Stimulated activated CD8-positive, alpha-beta memory T cell treated with anti-CD3 and anti-CD28 coated beads, Interleukin-4, amount 100 ng/mL, for 24 hours (primary cell): ENCODE measurements at places on chromosomes 16 and 17.

GRCh38 chr17:4234401-4234800 lies 29.4 kb downstream of the ANKFY1 start:
- DNase-seq: no peak

DNA sequence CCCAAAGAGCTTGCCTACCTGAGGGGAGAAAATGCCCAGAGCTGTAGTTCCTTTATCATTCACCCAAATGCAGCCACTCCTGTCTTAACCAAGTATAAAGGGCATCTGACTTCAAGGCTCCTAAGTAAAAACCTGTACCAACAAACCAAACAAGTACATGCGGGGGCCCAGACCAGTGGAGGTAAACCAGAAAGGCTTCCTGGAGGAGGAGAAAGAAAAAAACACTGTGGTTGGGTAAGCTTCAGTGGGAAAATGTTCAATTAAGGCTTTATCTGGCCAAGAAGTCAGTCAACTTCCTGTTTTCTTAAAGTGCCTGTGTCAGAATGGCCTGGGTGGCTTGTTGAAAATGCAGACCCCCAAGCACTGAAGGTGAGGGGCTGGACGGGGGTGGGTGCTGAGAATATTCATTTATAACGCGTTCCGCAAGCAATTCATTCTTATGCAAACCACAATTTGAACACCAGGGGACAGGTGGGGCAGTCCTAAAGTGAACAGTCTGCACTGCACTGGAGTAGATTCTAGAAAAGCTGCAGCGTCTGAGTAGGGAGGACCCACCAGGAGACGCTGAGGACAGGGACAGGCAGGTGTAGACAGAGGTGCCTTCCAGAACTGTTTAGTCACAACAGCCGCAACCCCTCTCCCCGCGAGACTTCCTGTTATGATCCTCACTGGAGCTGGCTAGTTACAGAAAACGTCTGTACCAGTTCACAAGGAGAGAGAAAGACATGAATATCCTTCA lies 467.1 kb downstream of the SOX9 start:
- DNase-seq: no peak

DNA sequence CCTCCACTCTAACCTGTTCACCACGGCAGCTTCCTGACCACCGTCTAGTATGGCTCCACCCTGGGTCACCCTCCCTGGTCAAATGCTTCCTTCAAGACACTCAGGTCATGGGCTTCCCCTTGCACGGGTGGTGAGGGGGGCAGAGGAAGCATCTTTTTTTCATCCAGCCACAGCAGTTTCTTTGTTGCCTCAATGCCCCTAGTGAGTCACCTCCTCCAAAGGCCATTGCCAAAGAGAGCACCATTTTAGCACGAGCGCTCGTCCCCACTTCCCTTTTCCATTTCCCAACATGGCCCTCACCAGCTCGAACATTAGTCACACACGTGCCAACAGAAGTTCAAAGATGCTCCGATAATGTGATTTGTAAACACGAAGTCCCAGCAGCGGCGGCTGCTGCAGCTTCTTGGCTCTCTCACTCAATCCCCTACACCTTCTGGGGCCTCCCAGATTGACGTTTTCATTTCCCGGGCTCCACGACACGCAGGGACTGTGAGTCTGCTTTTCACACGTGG lies 134.6 kb downstream of the GAS7 start:
- no peak for DNase-seq

GRCh38 chr17:14019186-14019956 lies 49.9 kb upstream of the COX10 start:
- DNase-seq: no peak

DNA sequence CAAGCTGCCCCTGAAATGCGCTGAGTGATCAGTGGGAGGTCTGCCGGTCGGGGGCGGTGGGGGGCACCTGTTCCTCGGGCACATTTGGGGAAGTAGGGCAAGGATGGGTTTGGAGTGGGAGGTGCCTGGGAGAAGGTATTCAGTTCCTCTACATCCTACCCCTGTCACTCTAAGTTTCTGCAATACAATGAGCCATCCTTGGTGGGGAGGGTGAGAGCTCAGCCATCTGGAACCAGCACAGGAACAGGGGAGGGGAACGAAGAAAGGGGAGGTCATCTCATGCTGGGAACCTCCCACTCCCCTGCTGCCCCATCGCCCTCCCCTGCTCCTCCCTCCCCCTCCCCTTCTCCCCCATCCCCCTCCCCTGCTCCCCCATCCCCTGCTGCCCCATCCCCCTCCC lies 4.2 kb downstream of the DPH1 start:
- no peak for DNase-seq

- peak; percentile 37 for DNase-seq
Observed at GRCh38 chr16:1678500-1679098, 520 bp downstream of the JPT2 start.

DNA sequence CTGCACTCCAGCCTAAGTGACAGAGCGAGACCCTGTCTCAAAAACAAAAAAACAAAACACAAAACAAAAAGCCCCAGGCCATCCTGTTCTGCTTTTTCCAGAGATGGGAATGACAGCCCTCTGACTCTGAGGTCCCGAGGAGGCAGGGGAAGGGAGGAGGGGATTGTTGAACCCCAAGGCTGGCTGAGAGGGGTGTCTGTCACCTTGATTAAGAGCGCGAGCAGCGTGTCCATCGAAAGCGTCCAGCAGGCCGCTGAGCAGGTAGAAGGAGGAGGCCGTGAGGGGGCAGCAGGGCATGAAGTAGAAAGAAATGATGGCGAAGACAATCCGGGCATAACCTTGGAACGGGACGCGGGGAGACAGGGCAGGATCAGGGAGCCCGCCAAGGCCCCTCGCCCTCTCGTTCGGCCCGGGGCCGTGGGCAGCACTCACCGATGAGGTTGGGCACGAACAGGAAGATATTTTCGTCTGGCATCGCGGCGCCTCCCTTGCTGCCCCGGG lies 593 bp downstream of the CDIPT start:
- no peak for DNase-seq

DNA sequence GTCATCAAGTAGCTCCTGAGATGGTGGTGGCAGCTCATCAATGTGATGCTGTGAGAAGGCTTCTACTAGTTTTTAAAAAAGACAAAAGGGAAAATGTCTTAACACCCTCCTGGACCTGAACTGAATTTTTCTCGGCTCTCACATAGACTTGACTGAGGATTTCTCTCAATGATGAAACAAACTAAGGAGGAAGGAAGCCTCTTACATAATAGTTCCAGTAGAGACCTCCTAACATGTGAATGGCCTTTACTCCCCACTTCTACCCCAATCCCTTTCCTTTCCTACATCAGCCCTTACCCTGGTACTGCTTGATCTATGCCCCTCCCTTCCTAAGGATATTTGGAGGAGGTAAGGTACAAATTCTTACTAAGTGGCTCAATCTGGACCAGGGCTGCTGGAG lies 54.8 kb upstream of the MTMR4 start:
- no peak for DNase-seq

GRCh38 chr17:3826191-3826590 lies 19.9 kb downstream of the NCBP3 start:
- DNase-seq: no peak

- DNase-seq: no peak
Observed at GRCh38 chr17:67666710-67667109, 51.0 kb upstream of the NOL11 start.

- DNase-seq: no peak
Observed at GRCh38 chr16:27977966-27978365, 85.5 kb downstream of the GSG1L start.

- DNase-seq: peak; percentile 10
Observed at GRCh38 chr16:74700116-74700437, 585 bp downstream of the MLKL start.

DNA sequence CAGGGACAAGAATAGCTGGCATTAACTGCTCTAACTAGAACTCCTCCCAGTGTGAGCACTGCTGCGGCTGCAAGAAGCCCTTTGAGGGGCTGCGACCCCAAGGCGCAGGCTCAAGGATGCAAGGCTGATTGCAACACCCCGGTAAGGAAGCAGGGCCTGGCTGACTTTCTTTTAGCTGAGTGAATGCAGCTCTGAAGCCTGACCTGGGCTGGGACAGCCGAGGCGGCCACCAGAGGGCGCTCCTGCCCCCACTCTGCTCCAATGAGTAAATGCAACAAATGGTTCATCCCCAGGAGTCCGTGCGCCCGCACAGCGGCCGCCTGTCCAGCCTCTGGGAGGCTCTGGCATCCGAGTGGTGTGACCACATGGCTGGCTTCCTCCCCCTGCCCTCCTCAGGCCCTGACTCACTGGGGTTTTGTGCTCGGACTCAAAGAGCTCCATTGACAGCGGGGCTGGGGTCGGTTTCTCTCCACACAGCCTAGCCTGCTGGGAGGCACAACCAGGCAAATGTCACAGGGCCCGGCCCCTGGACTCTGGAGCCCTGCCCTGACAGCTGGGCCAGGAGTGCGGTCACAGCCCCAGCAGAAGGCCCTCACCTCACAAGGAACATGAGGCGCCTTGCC lies at the start of gene SMIM5:
SMIM5 (plus strand) TSS at position 572 of the 623 bp plus-strand sequence. CDS start 6,768 bp downstream, outside the sequence.
- peak; percentile 75 for DNase-seq

GRCh38 chr17:72976971-72977770 lies 115.3 kb downstream of the SLC39A11 start:
- no peak for DNase-seq

DNA sequence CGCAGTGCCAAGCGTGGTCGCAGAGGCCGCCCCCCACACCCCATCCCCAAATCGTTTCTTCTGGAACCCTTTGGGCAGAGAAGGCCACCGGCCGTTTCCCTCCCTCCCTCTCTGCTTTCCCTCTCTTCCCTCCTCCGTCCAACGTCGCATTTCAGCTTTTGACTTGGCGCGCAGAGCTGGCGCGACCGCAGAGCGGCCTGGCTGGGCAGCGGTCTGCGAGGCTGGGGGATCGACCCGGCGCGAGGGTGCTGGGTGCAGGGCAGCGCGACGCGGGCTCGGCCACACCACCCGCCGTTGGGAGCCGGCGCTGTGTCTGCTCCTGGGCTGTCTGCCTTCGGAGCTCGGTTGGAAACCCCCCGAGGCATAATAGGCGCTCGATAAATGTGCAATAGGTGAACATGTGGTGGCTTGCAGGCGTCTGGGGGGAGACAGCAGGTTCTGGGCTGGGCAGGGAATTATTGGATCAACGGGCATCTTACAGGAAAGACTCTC lies 2.8 kb upstream of the NTN3 start:
- DNase-seq: no peak

DNA sequence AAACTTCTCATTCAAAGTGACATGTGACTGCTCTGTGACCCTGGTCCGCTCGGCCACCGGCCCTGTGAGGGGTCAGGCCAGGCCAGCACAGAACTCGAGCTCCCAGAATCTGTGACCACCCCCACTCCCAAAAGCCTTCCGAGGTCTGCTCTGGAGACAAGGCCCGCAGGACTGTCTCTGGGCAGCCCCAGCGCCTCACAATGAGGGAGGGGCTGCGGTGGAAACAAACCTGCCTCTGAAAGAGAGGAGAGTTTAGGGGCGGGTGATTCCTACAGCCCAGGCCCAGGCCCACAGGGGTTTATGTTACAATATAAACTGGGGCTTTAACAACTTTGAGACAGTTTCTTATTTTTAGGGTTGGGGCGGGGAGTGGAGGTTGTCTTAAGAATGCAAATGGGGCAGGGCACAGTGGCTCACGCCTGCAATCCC lies 19.9 kb downstream of the IGFBP4 start:
- DNase-seq: no peak

GRCh38 chr16:72501739-72502593 lies 330.0 kb upstream of the PMFBP1 start:
- DNase-seq: peak; percentile 22

DNA sequence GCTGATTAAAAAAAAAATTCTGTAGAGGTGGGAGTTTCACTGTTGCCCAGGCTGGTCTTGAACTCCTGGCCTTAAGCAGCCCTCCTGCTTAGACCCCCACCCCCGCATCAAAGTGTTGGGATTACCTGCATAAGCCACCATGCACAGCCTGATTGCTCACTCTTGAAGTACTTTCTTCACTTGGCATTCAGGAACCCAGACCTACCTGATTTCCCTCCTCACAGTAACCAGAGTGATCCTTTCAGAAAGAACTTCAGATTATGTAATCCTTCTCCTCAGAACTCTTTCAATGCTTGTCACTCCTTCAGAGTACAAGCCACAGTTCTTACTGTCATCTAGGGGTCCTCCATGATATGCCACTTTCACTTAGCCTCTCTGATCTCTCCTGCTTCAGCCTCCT lies 1.4 kb downstream of the EFCAB13 start:
- DNase-seq: no peak

DNA sequence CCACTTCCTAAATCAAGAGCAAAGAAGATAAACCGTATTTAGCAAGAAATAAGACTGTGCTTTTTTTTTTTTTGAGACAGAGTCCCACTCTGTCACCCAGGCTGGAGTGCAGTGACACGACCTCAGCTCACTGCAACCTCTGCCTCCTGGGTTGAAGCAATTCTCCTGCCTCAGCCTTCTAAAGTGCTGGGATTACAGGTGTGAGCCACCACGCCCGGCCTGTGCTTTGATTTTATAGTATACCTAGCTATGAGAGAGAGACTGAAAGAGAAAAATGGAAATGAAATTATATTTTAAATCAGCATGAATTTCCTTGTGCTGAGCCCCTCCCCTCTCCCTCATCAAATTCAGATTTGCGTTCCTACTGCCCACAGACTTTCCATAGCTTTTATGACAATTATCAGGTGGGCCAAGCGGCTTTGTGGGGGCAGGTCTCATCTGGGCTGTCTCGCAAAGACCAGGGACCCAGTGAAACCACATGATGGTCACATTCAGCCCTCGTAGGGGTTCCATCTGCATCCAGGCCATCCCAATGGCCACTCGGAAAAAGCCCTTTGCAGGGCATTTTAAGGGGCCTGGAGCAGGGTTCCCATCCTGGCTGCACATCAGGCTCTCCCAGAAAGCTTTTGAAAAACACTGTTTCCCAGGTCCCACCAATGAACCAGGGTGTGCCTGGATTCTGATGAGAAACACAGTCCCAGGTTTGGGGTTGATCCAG lies 8.5 kb downstream of the CACNG1 start:
- DNase-seq: no peak

DNA sequence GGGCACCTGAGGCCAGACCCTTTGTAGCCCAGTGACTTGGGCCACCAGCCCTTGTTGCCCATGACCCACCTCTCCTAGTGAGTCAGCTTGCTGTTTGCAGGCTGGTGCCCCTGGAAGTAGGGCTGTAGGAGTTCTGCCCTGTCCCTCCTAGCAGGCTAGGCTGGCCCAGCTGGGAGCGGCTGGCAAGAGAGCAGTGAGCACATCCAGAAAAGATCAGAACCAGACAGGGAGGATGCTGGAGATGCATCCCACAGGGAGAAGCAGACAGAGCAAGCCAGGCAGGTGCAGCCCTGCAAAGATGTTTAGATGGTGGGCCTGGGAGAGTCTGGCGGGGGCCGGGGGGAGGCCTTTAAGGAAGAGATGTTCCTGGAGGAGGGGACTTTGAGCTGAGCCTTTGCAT lies 2.4 kb downstream of the SLC5A10 start:
- no peak for DNase-seq

DNA sequence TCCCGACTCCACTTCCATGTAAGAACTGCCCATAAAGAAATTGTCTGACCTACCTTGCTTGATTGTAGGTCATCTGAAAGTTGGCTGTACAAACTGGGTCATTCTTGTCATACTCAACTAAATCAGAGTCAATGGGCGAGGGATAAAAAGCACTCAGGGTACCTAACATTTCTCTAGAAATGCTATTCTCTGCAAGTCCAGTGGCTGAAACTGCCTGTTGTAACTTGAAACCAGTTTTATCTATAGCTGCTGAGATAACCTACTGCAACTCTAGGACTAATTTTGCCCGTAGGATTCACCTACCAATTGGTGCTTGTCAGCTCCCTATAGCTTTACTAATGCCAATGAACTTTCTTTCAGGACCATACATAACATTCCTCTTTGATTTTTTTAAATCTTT lies 100.1 kb upstream of the GRIN2A start:
- DNase-seq: no peak

- no peak for DNase-seq
Observed at GRCh38 chr16:2985893-2986355, 5.7 kb upstream of the PKMYT1 start.

GRCh38 chr16:52611817-52612673 lies 65.1 kb upstream of the TOX3 start:
- no peak for DNase-seq
